ENCODE measurements at places on chromosomes 6 and 20.

DNA sequence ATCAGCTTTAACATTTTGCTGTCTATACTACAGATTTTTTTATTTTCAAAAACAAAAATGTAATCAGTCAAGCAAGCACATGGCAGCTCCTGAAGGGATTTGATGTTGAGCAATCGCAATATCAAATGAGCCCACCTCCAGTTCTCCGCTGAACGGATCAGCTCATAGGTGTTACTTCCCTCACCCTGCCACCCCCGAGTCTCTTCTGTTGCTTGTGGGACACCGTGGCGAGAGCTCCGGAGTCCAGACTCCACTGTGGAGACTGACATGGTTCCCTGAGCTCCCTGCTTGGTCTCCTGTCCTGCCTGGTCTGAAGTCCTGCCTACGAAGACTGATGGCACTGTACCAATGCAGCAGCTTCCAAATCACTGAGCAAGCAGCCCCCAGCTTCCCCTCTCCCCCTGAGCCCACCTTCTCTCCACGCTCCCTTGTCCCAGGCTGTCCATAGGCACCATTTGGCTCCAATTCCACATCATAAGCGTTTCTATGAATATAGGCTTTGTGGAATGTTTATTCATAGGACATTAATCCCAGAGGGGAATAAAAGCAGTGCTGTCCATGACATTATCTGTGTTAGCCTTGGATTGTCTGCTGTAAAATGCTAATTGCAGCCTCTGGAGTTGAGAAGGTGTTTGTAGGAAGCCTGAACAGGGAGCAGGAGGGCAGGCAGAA is 162.2 kb downstream of the LY86 start:
- DNase-seq, result no peak

DNA sequence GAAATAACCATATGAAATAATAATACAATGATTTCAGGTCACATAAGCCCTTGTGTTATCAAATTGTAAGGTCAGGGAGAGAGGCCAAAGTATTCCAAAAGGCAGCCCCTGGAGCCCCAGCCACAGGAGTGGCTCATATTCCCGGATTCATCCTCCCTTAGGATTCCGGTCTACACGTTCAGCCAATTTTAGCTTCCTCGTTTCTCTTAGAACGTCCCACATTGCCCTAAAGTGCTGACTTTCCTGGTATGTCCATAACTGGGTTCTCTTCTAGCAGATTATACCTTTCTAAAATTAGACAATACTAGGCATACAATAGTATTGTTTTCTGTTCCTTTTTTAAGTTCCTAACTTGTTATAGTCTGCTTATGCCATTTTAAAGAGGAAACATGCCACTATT is 192.7 kb upstream of the NOX3 start:
- DNase-seq, result no peak

DNA sequence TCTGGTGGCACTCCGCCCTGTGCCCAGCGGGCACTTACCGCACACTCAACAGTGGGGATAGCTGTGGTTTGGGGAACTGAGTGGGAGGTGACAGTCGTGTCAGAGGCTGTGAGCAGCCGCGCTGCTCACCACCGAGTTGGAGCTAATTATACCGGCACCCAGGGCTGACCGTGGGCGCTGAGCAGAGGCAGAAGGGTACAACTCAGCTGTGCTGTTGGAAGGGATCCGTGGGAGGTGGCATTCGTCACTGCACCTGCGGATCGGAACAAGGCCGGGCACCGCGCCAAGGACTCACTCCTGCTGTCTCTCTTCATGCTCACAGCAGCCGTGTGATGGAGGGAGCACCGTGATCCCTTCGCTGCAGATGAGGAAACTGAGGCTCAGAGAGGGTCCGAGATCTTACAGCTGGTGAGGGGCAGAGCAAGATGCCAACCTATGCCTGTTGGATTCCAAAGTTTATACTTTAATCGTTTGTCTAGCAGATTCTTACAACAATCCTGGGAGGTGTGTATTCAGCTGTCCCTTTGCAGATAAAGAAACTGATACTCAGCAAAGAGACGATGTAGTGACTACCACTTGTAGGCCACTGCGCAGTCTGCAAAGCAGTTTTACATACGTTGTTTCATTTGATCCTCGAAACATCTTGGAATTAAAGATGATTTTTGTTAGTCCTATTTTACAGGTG is 713 bp upstream of the ELMO2 start:
- DNase-seq, result no peak

DNA sequence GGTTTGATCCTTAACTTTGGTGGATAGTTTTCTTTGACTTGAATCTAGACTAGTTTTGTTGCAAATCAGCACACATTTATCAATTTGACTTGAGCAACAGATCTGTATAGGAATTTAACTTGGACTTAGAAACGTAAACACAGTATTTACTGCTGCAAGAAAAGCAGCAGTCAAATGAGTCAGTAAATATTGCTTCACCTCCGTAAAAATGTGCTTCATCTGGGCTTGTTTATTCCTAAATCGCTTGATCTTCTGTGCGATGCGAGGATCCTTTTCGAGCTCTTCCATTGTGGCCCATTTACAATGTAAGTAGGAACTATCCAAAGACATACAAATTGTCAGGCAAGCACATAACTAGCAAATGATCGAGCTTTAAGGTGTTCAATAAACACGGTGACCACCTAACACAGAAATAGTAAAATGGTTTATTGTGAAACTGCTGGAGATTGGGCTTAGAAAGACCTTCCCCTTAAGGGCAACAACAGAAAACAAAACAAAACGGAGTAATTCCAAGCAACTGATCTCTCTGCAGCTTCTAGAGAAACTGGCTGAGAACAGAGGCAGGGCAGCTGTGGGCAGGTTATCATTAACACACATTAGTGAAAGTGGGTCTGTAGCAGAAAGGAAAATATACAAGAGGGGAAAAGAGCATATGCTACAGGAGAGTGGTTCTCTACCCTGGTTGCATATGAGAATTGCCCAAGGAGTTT is 120.8 kb downstream of the CHD6 start:
- no peak for DNase-seq

- DNase-seq, result no peak
Measured at GRCh38 chr20:37387519-37388269, 41.8 kb downstream of the SRC start.

DNA sequence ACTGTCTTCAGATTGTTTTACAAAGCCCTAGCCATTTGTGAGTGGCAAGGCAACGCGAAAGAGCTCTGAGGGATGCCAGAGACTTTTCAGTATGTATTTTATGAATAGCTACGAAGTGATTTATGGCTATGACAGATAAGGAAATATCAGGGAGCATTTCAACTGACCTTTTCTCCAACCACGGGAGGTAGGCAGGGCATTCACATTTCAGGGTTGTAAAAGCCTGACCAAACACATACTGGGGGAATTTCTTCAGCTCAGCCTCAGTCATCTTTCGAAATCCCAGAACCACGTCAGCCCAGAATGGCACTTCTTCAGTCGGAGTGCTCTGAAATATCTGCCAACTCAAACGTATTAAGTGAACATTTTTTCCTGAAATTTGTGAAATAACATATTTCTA is 10.8 kb downstream of the DDO start:
- no peak for DNase-seq

DNA sequence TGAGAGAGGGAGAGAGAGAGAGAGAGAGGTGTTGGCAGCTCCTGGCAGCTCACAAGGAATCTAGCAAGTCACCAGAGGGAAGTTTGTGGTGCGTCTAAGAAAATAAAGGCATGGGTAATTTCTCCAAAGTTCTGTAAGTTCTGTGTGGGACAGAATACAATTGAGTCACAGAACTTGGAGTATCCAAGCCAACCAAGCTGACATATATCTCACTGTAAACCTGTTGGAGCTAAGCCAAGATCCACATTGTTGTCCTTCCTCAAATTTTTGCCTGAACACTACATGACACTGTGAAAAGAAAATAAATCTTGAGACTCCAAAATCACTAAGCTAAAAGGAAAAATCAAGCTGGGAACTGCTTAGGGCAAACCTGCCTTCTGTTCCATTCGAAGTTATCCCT is 436.7 kb downstream of the MEI4 start:
- DNase-seq, result no peak

DNA sequence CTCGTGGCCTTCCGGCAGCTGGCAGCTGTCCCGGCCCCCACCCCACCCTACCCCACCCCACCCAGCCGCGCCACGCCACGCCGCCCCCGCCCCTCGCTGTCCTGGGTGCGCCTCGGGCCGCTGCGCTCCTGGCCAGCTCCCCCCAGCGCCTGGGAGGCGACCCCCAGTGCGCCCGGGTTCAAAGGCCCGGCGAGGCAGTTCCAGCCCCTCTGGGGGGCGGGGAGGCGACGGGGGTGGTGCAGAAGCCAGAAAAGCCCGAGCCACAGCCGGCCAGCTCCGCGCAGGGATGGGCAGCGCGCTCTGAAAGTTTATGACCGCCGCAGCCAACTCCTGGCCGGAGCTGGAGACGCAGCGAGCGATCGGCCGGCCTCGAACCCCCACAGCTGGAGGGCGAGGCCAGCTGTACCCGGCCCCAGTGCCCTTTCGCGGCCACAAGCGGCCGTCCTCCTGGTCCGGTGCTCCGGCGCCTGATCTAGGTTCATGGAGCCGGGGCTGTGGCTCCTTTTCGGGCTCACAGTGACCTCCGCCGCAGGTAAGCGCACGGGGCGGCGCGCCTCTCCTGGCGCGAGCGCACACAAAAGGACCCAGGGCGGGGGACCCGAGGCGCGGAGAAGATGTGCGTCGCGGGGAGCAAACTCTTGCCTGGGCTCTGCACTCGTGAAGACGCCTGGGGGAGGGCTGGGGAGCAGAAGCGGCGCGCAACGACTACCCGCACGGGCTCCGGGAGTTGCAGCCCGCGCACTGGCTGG is at the start of gene EDN3:
Gene EDN3, plus strand, starts transcription at position 279 of the 749 bp plus-strand sequence. Its CDS starts 202 bp downstream, at position 481.
- DNase-seq, result no peak

GRCh38 chr6:19602434-19603013 is 234.6 kb upstream of the ID4 start:
- DNase-seq, result no peak

DNA sequence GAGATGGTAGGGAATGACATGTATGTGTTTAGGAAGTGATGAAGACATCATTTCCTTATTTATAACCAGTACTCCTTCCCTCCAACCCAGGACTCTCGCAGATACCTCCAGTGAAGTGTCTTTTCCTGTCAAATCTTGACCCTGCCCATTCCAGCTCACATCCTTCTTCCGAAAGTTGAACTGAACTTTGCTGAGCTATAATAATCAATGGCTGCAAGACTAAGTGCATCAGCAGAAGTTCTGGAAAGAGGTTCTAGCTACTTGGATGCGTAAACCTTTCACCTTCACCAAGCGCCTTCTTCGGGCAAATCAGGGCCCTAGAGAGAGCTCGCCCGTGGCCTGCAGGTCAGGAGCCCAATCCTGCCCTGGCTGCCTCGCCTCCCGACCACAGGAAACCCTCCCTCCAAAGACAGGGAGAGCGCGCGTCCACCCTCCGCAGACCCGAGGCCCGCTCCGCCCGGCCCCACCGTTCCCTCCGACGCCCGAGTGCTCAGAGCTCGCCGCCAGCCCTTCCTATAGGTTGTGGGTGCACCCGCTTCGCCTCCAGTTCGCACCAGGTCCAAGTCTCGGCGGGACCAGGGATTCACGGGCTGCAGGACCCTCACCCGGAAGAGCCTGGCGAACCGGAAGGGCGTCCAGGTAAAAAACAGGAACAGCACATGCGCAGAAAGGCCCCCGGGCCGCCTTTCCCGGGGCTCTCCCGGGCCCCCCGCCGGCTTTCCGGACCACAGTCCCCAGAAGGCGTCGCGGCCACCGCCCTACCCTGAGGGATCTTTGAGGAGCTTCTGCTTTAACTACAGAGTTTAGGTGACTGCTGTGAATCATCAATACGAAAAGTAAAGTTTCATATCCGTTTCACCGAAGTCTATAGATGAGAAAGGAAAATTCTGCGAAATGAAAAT is at the start of gene ZNF334:
Gene ZNF334, minus strand, starts transcription at position 617 of the 902 bp plus-strand sequence. CDS start 1,457 bp downstream, outside the sequence.
- DNase-seq, result peak; percentile 23

GRCh38 chr6:30903236-30903635 is 4.8 kb upstream of the GTF2H4 start:
- no peak for DNase-seq

- no peak for DNase-seq
Measured at GRCh38 chr6:156175971-156176421, 601.2 kb upstream of the ARID1B start.

- no peak for DNase-seq
Measured at GRCh38 chr6:90982051-90982450, 395.2 kb upstream of the MAP3K7 start.

- DNase-seq, result no peak
Measured at GRCh38 chr6:154518396-154518795, 7.9 kb upstream of the CNKSR3 start.

DNA sequence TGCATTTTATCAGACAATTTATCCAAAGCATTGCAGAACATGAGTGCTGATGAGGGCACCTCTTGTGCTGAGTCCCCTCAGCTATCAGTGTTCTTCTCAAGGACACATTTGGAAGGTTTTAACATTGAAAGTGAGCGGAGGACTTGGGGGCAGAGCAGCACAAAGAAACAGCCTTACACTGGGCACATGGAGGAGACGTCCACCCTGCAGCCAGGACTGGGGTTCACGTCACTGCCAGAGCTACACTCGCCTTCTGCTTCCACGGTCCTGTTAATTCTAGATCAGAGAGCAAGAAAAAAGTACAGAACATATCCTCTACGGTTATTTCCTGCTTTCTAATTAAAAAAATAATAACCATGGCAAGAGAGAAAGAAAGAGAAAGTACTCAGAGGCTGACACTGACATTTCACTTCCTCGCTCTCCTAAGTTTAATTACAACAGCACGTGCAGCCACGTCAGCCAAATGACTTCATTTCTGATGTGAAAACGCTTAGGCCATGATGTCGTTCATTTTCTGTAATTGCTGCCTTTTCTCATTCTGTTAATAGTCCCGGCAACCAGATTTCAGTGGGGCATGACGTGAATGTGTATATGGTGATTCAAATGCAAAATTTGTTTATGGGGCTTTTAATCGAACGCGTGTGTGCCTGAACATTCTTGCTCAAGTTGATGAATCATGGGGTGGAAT is 5.1 kb downstream of the PRND start:
- DNase-seq, result peak; percentile 53

DNA sequence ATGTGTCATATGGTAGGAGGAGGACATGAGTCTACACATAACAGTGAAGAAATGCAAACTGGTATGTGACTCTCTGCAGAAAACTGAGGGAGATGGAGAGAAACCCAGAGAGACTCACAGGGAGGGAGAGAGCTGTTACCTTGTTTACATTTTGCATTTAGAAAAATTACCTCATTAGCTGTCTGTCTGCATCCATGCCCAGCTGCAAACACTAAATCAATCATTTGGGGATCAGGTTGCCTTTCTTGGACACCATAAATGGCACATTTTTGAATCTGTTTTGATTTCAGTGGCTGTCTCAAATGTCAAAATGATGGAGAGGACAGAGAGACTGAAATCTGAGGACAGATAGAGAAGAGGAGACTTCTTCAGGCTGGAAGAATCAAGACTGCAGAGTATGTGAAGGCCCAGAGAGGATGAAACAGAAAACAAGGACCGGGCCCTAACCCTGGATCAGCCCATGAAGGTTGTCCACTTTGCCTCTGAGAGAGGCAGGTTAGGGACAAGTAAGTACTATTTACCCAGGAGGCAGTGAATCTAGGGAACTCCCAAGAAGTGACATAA is 92.2 kb downstream of the UNC5CL start:
- no peak for DNase-seq

DNA sequence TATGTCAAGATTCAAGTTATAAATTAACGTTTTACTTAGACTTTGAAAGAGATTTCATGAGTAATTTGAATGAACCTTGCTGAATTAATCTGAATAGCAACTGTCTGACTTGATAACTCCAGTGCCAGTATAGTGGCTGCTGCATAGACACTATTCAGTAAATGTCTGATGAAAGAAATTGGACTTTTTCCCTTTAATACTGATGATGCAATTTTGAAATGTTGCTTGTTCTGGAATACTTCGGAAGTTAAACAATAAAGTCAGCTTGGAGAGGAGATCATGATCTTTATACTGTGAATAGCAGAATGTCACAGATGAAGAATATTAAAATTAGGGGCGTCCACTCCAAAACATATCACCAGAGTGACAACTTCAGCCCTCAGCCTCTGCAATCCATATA is 3.6 kb upstream of the PGBD1 start:
- DNase-seq, result no peak
